CD8-positive, alpha-beta memory T cell (primary cell): ENCODE measurements at places on chromosomes 4 and X.

- DNase-seq = no peak
These were observed 66.8 kb downstream of the RAPGEF2 start for GRCh38 chr4:159169404-159170302.

GRCh38 chr4:70614184-70614555 lies 14.4 kb upstream of the ENAM start:
- DNase-seq = no peak

- no peak for DNase-seq
These were observed 64.1 kb upstream of the PDGFRA start for GRCh38 chr4:54165011-54165410.

DNA sequence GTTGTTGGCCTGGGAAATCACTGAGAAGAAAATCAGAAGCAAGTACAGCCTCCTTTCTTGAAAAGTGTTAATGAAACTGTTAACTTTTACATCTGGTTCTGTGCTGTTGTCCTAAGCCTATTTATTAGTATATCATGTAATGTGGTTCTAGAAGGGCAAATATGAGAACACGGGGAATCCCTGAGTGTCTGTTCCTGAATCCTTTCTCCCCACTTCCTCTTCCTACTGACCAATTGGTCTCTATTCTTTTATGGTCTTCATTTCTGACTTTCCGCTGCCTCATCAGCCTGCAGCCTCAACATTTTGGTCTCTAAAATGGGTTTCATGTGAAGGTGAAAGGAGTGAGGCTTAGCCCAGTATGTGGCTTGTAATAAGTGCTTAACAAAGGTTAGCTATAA lies 159.9 kb upstream of the MAMLD1 start:
- DNase-seq = no peak

- DNase-seq = no peak
These were observed 2068.9 kb downstream of the PCDH7 start for GRCh38 chr4:32789026-32789608.

DNA sequence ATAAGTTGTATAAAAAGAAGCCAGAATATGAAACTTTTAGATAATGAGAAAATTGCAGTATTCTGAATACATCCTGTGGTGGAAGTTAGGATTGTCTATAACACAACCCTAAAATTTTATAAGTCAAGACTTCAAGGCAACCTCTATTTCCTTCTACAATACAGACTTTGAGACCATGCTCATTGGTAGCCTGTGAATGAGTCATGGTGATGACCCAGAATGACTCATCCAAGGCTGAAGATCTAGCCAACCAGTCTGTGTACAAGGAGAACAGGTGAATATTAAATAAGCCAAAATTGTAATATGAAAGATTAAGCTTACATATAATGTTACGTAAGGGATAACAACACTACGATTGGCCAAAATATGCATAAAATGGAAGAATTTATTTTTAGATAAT lies 475.9 kb upstream of the GALNT7 start:
- no peak for DNase-seq
